NCI-H1417 treated with DMSO at 0.1 percent for 48 hours (cell line): ENCODE measurements at places on chromosomes 2 and 18.

DNA sequence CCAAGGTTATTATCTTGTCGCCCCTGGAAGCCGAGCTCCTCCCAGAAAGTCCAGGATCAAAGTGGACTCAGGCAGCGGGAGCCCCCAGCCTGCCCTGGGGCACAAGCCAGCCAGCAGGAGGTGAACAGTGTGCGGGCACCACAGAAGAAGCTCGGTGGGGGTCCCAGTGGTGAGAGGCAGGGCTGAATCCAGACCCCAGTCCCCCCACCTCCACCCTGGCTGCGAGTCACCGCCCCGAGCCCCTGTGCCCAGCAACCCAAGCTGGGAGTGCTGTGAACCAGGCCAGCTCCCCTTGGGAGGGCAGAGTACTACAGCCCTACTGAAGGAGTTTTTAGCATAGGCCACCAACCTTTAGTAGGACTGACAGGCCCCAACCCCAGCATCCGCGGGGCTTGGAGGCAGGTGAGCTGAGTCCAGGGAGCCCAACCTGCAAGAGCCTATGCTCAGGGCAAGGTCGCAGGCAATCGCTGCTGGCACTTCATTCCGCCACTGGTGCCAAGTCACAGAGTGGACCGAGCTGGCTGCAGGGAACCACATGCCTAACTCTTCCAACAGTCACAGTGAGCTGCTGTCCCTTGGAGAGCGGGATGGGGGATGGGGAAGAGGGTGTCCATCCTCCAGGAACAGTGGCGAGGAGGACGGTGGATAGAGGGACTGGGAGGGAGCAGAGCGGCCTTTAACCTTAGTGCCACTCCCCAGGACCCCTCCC, 3.0 kb downstream of the PIEZO2 start:
- no peak for DNase-seq

DNA sequence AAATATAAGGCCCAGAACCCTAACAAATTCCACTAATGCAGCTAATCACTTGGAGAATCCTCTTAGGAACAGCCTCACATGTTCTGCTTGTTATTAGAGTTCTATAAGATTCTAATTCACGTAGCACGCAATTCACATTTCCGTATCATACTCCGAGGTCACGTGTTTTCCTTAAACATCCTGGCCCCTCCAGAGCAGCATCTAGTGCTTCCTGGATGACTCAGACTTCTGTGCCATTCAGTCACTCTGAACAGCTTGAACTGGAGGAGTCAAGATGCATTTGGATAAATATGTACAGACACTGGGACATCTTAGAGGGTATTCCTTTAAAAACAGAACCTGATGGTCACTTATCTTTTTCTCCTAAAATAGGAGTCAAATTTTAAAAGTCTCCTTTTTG, 156.5 kb downstream of the MYO5B start:
- DNase-seq, result no peak

GRCh38 chr2:60858897-60859311, 22.5 kb upstream of the REL start:
- no peak for DNase-seq

- no peak for DNase-seq
Measured at GRCh38 chr2:54384301-54385203, 71.6 kb upstream of the SPTBN1 start.

GRCh38 chr2:217935235-217935879, 67.4 kb downstream of the TNS1 start:
- no peak for DNase-seq
